ENCODE measurements at places on chromosomes 7 and 10.

- DNase-seq: no peak
Measured at GRCh38 chr7:6623589-6624245, 8.3 kb downstream of the ZNF853 start.

DNA sequence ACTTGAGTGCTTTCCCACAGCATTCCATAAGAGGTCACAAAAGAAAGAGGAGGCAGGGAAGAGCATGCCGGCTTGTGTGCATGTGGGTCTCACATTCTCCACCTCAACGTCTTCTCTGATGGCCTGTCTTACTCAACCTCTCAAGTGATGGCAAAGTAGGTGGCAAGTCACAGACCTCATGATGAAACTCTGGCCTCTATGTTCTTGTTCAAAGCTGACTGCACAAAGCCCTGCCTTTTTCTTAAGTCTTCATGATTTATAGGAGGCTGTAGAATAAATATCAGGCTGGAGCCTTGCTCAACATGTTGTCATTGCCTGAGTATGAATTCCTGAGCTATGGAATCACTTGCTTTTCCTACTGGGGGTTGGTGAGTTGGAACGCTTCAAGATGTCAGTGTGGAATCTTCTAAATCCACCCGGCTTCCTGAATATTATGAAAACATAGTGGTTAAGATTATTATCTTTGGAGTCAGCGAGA, 213.6 kb upstream of the INHBA start:
- no peak for DNase-seq

DNA sequence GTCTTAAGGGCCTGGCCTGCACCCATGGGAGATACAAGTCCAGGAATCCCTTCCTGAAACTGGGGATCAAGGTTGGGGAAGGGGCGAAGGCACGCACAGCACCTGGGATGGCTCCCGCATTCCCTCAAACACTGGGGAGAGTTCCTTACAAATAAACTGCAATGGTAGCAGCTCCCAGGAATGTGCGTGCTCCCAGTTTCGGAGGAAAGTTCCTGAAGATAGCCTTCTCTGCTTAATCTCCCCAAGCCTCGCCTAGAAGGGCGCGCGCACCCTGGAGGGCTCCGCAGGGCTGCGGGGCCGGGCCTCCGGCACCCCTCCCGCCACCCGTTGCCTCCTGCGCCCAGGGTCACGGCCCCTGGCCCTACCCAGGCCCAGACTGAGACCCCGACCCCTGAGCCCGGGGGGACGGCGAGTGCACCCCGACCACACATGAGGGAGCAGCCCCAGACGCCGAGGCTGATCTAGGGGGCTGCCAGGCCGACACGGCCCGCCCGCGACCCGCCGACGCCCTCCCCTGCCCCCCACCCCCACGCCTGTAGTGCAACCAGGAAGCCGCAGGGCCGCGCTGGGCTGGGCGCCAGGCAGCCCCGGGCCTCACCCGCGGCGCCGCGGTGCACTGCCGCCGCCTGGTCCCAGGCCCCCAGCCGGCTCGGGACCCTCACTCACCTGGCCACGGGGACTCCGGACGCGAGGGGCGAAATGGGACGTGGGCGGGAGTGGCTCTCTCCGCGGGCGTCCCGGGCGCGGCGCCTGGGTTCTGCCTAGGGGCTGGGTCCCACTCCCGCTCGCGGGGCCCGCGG, 460 bp downstream of the ANXA11 start:
- peak; percentile 29 for DNase-seq

- peak; percentile 63 for DNase-seq
Measured at GRCh38 chr7:113774182-113774807, 144.5 kb downstream of the PPP1R3A start.

DNA sequence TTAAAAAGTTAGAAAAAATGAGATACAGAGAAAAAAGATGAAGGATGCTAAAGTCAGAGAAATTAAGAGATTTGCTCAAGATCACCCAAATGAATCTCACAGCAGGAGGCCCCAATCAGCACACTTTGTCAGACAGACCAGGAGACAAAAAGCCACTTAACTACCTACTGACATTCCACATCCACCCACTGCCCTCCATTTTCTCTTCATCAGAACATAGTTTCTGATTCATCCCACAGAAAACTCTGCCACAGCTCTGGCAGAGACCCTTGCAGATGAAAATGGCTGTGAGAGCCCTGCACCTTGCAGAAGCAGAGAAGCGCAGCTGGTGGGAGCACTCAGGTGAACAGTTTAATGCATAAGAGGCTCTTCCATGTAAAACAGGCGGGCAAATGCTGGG, 26.6 kb downstream of the DGKI start:
- DNase-seq: no peak

DNA sequence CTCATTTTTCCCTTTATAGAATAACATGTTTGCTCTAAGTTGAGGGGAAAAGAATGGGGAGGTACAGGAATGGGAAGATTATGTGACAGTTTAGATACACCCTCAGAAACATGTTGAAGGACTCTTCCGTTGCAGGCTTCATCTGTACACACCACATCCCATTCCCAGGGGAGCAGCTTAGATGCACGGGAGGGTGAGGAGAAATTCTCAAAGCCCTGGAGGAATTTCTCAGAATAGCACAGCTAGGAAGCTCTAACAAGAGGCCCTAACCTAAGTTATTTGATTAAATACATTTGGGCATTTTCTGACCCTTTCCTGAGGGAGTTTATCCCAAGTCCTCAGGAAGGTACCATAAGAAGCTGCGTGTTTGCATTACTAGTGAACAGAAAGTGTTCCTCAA, 660.2 kb upstream of the IGFBP3 start:
- DNase-seq: no peak

- DNase-seq: no peak
Measured at GRCh38 chr10:120456143-120456625, 843 bp upstream of the PLPP4 start.

- no peak for DNase-seq
Measured at GRCh38 chr7:117068511-117069145, 115.3 kb downstream of the ST7 start.

DNA sequence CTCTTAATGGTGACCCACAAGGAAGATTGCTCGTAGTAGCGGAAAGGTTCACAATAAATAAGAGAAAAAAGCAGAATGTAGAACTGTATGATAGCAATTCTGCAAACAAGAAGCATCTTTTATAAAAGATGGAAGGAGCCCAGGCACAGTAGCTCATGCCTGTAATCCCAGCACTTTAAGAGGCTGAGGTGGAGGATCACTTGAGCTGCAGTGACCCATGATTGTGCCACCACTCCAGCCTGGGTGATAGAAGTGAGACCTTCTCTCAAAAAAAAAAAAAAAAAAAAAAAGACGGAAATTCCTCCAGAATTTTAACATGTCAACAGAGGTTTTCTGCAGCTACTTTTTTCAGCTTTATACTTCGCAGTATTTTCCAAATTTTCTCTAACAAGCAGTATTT, 13.2 kb downstream of the GATAD1 start:
- DNase-seq: no peak

- DNase-seq: no peak
Measured at GRCh38 chr7:104656467-104656866, 328.1 kb downstream of the LHFPL3 start.

GRCh38 chr10:16891375-16892313, 74.4 kb upstream of the RSU1 start:
- peak; percentile 85 for DNase-seq

DNA sequence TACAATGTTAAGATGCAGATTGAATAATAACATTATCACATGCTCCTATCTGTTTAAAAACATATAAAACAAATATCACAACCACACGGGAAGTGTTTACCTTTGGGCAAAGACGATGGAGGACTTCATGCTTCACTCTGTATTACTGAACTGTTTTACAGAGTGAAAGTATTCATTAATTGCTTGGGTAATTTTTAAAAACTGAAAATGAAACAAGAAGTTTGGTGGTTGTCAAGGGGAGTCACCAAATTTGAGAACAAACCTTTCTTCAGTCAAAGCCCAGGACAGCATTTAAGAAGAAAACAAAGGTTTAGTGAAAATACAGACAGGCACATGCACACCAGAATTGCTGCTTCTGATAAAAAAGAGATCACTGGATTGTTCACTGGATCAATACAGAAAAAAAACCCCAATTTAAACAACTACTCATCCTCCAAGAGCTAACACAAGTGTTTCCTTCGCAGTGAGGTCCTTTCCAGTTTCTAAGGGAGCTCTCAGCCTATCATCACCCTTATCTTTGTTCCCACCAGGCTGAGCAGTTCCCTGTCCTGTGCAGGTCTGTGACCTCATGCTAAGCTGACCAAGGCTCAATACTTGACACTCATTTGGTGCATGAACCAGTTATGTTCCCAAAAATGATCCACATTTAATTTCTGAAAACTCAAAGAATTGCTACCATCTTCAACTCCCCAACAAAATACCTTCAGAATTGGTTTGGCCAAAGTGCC, 8.8 kb downstream of the PARP12 start:
- DNase-seq: no peak

- no peak for DNase-seq
Measured at GRCh38 chr10:27717861-27718260, 27.8 kb downstream of the MKX start.

- DNase-seq: no peak
Measured at GRCh38 chr10:58807629-58808022, 295.0 kb downstream of the BICC1 start.

GRCh38 chr7:157027568-157028198, 17.2 kb upstream of the MNX1 start:
- no peak for DNase-seq

DNA sequence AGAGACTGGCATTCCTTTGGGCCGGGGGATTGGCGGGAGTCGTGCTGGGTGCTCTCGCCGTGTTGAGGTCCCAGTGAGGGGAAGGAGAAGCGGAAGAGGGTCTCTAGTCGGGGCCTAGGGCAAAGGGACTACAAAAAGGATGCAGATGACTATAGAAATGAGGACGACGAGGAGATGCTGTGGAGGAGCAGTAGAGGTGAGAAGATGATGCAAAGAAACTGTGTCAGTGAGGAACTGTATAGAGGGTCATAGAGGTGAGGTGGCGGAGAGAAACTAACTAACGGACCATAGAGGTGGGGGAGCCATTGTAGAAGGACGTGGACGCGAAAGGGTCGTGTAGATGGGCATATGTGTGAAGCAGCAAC, 324 bp downstream of the TWNK start:
- no peak for DNase-seq

DNA sequence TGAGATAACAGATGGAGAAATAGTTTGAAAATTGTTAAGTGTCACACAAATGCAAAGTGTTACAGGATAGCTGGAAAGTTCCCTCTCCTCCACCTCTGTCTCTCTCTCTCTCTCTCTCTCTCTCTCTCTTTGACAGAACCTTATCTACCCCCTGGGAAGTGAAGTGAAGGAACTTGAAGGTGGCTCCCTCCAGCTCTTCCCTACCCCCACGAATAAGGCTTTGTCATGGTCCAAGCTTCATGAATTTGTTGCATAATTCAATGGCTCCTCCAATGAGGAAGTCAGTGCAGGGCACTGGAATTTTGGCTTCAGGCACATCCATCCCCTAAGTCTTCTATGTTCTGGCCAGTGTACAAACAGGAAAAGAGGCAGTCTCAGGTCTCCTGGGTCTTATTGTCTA, 66.4 kb downstream of the CDHR3 start:
- no peak for DNase-seq

DNA sequence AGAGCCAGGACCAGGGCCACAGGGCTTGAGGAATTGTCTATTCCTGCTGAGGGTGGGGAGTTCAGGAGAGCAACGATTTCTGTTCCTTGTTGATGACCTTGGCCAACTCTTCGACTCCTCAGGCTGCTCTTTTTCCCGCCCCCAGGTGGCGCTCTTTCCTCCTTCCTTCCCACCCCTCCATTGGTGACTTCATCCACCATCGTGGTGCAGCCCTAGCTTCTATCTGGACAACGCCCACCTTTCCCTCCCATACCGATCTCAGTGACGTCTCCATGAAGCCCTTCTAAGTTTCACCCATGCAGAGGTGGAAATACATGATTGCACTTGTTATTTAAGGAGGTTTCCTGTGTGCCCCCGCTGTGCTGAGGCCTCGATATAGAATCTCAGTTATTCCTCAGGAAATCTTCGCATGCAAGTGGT, 22.1 kb upstream of the CARD11 start:
- DNase-seq: peak; percentile 79

- no peak for DNase-seq
Measured at GRCh38 chr7:44415047-44415446, 75.4 kb downstream of the NUDCD3 start.

DNA sequence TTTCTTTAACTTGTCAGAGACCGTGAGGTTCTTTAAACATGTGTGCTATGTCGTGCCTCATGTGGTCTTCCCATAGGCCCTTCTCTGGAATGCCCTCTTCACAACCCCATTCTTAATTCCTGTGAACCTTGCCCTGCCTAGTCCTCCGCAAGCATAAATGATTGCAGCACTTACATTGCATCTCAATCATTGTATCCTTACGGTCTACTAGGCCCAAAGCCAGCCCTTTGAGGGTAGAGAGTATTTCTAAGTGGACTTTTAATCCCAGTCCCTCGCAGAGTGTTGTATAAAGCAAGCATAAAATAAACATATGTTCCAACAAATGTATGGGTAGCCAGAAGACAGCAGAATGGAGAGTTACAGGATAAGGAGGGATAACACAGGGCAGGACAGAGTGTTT, 92.1 kb upstream of the FAM133B start:
- no peak for DNase-seq

DNA sequence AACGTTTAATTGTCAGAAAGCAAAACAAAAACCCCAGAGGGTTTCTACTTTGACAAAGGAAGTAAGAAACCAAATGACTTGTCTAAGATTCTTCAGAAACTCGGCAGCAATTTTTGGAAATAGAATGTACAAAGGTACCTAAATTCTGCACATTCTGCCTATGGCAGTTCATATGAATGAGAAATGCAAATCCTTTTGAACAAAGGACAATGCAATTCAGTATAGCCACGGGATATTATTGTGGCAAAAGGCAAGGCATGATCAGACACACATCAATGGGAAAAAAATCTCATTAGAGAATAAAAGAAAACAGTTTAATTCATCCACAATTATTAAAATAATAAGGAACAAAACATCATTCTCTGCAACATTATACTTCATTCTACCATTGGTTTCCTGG, 93.4 kb downstream of the SEMA3C start:
- DNase-seq: no peak

DNA sequence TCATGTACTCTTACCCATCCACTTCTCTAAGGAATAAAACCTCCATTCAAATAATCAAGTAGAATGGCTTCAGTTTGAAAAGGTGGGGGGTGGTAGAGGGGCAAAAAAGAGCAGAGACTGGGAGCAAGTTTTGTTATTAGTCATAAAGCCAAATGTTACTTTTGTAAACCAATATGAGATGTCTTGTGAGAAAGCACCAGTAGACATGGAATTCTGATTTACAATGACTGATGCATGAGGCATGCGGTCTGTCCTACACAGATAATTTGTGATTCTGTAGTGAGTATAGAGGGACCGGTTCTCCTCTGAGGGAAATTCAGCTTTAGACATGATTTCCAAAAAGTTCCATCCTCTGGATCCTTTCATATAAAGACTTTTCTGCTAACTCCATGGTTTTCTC, 12.9 kb upstream of the ABCA13 start:
- no peak for DNase-seq

GRCh38 chr7:112431803-112432202, 18.5 kb upstream of the IFRD1 start:
- DNase-seq: no peak

Data from KBM-7 (cell line).